Right hindlimb (tissue), 1 donor: ENCODE measurements at places on chromosomes 3 and 15.

- DNase-seq: no peak
These were observed 257.7 kb upstream of the CNTN6 start for GRCh38 chr3:835096-835495.

- no peak for DNase-seq
These were observed 134.9 kb downstream of the FEZF2 start for GRCh38 chr3:62238431-62238830.

DNA sequence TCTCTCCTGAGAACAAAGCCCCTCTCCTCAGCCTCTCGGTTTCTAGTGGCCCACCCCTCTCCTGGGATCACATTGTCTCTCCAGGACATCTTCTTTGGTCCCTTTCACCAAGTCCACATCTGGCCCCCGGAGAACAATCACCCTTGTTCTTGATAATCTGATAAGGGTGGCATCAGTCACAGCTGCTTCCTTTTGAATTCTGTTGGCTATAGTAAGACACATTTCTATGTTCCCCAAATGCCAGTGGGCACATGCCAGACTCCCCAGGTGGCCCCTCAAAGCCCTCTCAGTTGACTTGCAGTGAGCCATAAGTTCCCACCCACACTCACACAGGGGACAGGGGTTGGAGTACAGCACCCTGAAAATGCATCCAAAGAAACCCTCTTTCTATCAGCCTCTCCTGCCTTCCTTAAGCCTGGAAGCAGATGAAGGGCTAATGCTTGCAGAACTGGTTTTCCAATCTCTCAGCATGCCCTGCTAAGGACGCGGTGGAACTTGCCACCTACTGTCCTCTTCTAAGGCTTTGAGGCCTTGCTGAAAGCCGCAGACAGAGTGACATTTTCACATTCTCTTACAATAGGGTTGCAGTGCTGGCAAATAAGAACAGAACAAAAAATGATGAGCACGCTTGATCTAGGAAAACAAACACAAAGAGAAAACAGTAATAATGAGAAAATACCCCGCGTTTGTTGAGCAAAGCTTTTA is 101.3 kb upstream of the SLCO3A1 start:
- DNase-seq: no peak

DNA sequence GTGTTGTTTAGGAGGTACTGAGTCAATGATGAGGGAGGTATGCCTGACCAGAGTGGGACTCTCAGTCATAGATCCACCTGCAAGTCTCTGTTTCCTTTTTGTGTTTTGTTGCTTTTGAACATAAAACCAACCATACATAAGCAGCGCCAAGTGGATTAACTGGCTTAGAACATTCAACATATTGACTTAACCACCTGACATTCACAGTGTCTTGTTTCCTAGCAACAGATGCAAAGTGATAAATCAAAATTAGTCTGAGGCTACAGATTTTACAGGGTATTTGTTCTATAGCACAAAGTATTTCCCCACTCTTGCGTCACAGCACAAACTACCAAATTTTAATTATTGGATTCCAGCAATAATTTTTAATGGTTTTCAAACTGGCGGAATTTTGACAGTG is 283.8 kb downstream of the BBX start:
- no peak for DNase-seq

- no peak for DNase-seq
These were observed 89.0 kb downstream of the PDCD6IP start for GRCh38 chr3:33887478-33887877.

GRCh38 chr3:119177321-119177720 is 3.9 kb downstream of the UPK1B start:
- no peak for DNase-seq

DNA sequence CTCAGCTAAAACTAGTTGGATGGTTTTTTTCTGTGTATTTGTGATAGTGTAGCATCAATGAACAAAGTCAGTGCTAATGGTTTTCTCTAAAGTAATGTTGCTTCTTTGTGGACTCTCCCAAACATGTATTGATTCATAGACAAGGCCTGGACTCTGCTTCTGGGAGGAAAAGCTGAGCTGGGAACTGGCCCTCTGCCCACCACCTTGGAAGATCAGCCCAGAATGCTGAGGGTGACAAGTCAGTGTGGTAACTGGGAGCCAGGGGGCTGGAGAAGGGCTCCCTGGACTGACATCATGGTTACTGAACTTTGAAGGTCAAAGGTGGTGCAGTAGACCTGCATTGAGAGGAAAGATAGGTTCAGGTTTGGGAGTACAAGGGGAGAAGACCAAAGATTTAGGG is 3.0 kb downstream of the ARHGAP31 start:
- no peak for DNase-seq

DNA sequence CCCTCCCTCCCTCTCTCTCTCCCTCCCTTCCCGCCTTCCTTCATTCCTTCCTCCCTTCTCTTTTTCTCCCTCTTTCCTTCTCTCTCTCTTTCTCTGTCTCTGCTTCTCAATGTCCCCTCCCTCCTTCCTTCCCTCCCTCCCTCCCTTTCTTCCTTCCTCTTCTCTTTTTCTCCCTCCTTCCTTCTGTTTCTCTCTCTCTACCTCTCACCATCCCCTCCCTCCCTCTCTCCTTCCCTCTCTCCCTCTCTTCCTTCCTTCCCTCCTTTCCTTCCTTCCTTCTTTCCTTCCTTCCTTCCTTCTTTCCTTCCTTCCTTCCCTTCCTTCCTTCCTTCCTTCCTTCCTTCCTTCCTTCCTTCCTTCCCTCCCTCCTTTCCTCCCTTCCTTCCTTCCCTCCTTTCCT is 504.6 kb downstream of the EPHA3 start:
- no peak for DNase-seq

DNA sequence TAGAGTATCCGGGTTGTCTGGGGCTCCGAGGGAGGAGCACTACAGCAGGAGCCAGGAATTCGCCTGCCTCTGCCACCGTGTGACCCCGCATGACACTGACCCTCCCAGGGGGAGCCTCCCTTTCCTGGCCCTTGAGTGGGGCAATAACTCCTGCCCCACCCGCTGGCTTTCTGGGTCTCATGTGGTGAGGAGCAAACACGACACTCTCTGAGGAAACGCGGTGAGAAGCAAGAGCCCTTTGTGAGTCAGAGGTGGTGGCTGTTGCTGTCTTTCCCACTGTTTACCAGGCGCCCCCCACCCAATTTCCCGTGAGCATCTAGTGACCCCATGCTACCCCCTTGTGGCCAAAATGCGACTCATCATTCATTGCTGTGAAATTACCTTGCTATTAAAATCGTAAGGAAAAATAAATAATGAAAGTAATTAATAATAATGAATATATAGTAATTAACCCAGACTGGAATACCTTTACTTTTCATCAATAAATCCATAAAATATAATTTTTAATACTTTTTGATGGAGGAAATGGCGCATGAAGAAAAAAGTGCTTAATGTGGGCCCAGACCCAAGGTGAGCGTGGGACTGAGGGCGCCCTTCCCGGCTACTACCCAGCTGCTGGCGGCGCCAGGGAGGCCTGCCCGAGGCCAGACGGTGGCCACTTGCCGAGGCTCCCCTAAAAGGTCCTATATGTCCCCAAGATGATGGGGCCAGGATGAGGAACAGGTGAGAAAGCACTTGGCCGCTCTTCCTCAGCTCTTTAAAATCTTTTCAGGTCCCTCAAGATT is 29.3 kb downstream of the CCNL1 start:
- peak; percentile 58 for DNase-seq

DNA sequence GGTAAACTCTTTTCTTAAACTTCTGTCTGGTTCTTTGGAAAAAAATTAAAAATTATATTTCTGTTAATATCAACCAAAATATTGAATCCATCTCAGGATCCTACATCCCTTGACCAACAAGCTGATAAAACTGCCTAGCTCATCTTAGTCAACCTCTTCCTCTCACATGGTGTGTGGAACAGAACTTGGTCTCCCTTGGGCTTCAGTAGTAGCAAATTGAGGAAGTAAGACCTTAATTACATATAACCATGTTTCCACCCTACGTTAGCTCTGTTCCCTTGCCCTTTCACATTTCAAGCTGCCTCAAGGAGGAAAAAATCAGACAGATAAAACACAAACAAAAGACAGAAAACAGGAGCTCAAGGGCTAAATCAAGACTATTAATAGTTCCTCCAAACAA is 116.4 kb downstream of the GREM1 start:
- DNase-seq: no peak

DNA sequence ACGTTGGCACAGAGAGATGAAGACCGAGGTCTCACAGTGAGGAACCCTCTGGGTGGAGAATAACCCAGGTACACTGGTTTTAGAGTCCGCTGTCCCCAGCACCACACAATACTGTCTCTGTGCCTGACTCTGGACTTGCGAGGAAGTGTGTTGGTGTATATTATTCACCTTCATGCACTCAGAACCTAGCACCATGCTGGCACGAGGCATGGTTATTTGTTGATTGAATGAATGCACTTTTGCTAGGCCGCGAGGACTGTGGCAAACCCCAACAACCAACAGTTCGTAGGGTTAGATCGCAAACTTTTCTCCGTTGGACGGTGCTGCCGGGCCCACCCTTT is 484 bp upstream of the C3orf52 start:
- DNase-seq: no peak

GRCh38 chr3:41575724-41576123 is 376.4 kb downstream of the CTNNB1 start:
- DNase-seq: no peak

- no peak for DNase-seq
These were observed 27.0 kb downstream of the SLC41A3 start for GRCh38 chr3:126056681-126057500.

DNA sequence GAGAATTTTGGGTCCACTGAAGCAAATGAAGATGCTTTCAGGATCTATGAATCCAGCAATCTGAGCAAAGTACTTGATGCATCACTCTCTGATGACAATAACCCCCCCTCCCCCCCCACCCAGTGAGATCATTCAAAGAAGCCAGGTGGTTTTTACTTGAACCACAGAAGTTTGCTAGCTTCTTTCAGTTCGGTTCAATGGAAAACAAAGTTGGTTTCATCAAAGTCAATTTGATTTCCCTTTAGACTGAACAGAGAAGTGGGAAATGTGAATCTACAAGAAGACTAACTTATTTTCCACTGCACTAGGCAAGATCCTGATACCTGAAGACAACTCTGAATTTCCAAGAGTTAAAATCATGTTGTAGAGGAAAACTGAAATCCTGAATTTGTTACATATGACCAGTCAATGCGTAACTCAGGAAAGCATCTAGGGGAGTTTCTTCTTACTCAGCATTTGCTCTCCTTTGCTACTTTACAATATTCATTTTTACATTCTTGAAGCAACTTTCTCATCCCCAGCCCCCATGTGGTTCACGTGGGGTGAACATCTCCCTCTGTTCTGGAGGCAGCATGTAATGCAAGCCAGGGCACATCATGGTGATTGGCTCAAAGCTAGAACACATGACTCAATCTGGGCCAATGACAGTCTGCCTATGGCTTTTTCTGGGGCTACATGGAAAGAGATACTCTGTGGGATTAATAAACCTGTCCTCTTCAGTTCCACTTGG is 572.6 kb downstream of the FOXP1 start:
- no peak for DNase-seq

DNA sequence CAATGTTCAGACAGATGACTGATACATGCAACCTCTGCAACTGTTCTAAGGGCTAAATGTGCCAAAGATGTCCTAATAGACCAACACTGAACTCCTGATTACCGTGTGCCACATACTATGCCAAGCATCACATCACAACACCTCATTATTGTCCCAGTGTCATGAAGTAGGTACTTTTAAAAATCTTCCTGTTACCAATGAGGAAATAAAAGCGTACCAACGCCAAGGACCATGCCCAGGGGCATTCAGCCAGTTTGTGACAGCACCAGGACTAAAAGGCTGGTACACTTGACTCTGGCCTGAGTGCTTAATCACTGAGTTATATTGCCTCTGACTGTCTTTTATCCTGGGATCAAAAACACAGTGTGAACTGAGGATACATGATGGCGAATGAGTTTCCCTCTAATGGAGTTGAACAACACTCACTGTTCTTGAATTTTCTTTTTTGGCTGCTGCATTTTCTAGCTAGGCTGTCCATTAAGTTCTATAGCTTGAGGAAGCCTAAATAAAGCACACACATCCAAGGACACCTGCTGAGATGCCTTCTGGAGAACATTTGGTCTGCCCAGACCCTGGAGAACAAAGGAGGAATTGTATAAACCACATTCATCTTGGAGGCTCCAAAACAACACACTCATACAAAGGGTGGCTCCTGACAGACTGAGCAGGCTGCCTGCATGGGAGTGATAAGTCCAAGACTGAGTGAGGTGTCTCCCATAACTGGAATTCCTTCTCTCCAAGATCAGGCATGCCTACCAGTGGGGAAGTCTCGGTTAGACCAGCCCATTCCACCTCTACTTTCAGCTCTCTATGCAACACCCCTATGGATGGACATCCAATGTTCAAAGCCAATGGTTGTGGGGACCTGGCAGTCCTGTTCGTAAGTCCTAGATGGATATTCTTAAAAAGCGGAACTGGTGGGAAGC is 126.7 kb upstream of the PRICKLE2 start:
- DNase-seq: no peak

GRCh38 chr3:99846477-99847160 is 29.0 kb downstream of the CMSS1 start:
- no peak for DNase-seq

- DNase-seq: no peak
These were observed 17.7 kb downstream of the MCCC1 start for GRCh38 chr3:183081459-183082183.

GRCh38 chr3:87267953-87268645 is 8.3 kb downstream of the POU1F1 start:
- no peak for DNase-seq

DNA sequence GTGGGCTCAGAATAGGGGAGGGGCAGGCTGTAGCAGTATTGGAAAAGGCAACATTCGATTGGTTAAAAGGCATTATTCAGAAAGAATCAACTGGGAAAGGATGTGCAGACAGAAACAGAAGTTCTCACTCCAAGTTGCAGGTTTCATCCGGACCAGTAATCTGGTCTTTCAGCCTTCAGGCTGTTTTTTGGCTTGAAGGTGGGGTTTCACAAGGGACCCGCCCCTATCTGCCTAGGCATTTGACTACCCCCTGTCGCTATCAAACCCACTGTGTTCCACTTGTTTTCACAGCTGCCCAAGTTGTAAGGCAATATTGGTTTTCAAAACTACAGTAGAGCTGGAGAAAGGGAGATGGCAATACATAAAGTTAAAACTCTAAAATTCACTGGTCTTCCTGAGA is 96.9 kb downstream of the VPS8 start:
- DNase-seq: no peak

- DNase-seq: no peak
These were observed 4.2 kb upstream of the FAM131A start for GRCh38 chr3:184333190-184333589.

GRCh38 chr3:30297112-30297511 is 309.3 kb upstream of the TGFBR2 start:
- no peak for DNase-seq

DNA sequence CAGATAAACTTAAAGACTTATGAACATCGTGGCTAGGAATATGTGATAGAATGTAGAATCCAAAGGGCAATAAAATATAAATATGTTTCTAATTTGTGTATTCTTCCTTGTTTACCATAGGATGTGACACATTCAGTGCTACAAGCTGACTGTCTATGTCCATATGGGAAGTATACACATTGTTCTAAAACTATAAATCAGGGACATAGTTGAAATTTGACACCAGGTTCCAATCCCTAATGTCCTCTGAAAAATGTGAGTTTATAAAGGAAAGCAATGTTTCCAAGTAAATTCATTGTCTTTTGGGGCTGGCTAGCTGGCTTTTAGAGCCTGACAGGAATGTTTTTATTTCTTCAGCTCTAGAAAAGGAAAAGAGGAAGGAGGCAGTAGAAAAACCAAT is 273.6 kb downstream of the CNTN4 start:
- no peak for DNase-seq

GRCh38 chr3:28328188-28329151 is 20.1 kb upstream of the ZCWPW2 start:
- DNase-seq: no peak

- DNase-seq: no peak
These were observed 11.6 kb downstream of the LPP start for GRCh38 chr3:188165596-188165995.

GRCh38 chr15:25481208-25481859 is 42.5 kb upstream of the UBE3A start:
- DNase-seq: peak; percentile 65
